Stimulated activated naive B cell treated with anti-CD40 and anti-IgM and Interleukin-4, amounts not matched to agents 10 μg/mL and 1 μg/mL and 100 μg/mL, for 72 hours (primary cell): ENCODE measurements at places on chromosomes 5 and 9.

DNA sequence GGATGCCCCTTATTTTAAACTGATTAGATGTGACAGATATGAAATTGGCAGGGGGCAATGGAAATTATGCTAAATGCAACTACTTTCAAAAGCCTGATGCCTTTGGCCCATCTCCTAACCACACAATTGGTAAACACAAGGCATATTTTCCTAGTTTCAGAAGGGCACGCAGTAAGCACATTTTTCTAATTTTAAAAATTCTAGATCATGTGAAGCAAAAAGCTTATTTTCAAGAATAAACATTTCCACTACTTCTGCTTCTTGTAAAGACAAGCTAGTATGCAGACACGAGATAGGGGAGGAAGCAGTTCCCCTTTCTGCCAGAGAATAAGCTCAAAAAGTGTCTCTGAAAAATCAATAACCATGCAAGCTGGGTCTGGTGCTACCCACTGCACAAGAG lies 67.7 kb downstream of the ABCA1 start:
- H3K4me3 ChIP-seq = no peak overlapping the region
- H3K4me1 ChIP-seq = peaks cover 17% of the 10 kb centered on the region
- H3K36me3 ChIP-seq = peaks cover 9% of the 10 kb centered on the region
- no peak overlapping the region for H3K27ac ChIP-seq
- peak; percentile 3 for DNase-seq

GRCh38 chr5:154384480-154385235 lies 61.1 kb upstream of the SAP30L start:
- peak overlapping the region; percentile 16 for H3K27ac ChIP-seq
- H3K27me3 ChIP-seq = no peaks in the 10 kb centered on the region
- H3K4me3 ChIP-seq = no peak overlapping the region
- H3K4me1 ChIP-seq = peaks cover 25% of the 10 kb centered on the region

- no peak overlapping the region for H3K4me3 ChIP-seq
- H3K27ac ChIP-seq = no peak overlapping the region
- H3K27me3 ChIP-seq = no peaks in the 10 kb centered on the region
- H3K4me1 ChIP-seq = no peaks in the 10 kb centered on the region
- no peaks in the 10 kb centered on the region for H3K36me3 ChIP-seq
Measured at GRCh38 chr9:124721109-124721906, 49.8 kb downstream of the NR6A1 start.

GRCh38 chr5:171601266-171601881 lies 181.9 kb downstream of the FGF18 start:
- no peak overlapping the region for H3K4me3 ChIP-seq
- H3K36me3 ChIP-seq = peaks cover 3% of the 10 kb centered on the region
- peak; percentile 13 for DNase-seq
- peaks cover 25% of the 10 kb centered on the region for H3K27me3 ChIP-seq
- H3K27ac ChIP-seq = no peak overlapping the region

- no peak for DNase-seq
- H3K4me3 ChIP-seq = peak overlapping the region; percentile 45
- no peaks in the 10 kb centered on the region for H3K27me3 ChIP-seq
- H3K4me1 ChIP-seq = peaks cover 9% of the 10 kb centered on the region
- H3K27ac ChIP-seq = no peak overlapping the region
Measured at GRCh38 chr5:92455011-92455410, 1071.9 kb upstream of the ARRDC3 start.

- no peak overlapping the region for H3K4me3 ChIP-seq
- no peak overlapping the region for H3K27ac ChIP-seq
Measured at GRCh38 chr9:124428751-124429529, 13.7 kb upstream of the PSMB7 start.

GRCh38 chr5:37071901-37072581 lies 177.1 kb downstream of the CPLANE1 start:
- no peaks in the 10 kb centered on the region for H3K36me3 ChIP-seq
- no peaks in the 10 kb centered on the region for H3K4me1 ChIP-seq
- H3K4me3 ChIP-seq = no peak overlapping the region
- no peak overlapping the region for H3K27ac ChIP-seq

- no peak for DNase-seq
- no peaks in the 10 kb centered on the region for H3K27me3 ChIP-seq
- no peak overlapping the region for H3K4me3 ChIP-seq
- H3K4me1 ChIP-seq = peaks cover 64% of the 10 kb centered on the region
- peak overlapping the region; percentile 47 for H3K27ac ChIP-seq
Measured at GRCh38 chr5:151180291-151180690, 22.7 kb upstream of the ANXA6 start.

GRCh38 chr5:165722401-165722800 lies 2217.0 kb downstream of the MAT2B start:
- no peak overlapping the region for H3K4me3 ChIP-seq
- H3K36me3 ChIP-seq = no peaks in the 10 kb centered on the region
- no peaks in the 10 kb centered on the region for H3K4me1 ChIP-seq
- DNase-seq = no peak
- no peak overlapping the region for H3K27ac ChIP-seq

- no peaks in the 10 kb centered on the region for H3K27me3 ChIP-seq
- no peak overlapping the region for H3K4me3 ChIP-seq
- no peak overlapping the region for H3K27ac ChIP-seq
- no peaks in the 10 kb centered on the region for H3K36me3 ChIP-seq
- no peaks in the 10 kb centered on the region for H3K4me1 ChIP-seq
- DNase-seq = no peak
Measured at GRCh38 chr9:105993921-105994715, 299.8 kb downstream of the TMEM38B start.

- H3K4me1 ChIP-seq = no peaks in the 10 kb centered on the region
- H3K27me3 ChIP-seq = no peaks in the 10 kb centered on the region
- no peak for DNase-seq
Measured at GRCh38 chr5:106827061-106827460, 843.7 kb downstream of the EFNA5 start.

- no peak overlapping the region for H3K27ac ChIP-seq
- no peak for DNase-seq
- H3K36me3 ChIP-seq = no peaks in the 10 kb centered on the region
- H3K4me3 ChIP-seq = no peak overlapping the region
Measured at GRCh38 chr5:74136276-74136825, 504.2 kb downstream of the ENC1 start.

DNA sequence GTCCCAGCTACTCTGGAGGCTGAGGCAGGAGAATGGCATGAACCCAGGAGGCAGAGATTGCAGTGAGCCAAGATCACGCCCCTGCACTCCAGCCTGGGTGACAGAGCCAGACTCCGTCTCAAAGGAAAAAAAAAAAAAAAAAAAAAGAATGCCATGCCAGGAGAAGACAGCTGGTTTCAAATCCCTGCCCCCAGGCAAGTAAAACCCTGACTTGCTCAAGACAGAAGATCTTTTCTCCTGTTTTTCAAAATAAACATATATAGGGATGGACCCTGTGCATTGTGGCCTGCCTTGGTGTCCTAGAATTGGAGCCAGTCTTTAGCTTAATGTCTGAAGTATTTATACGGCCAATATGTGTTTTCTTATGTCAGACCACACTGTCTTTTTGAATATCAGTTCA lies 177.1 kb downstream of the NR3C1 start:
- H3K4me1 ChIP-seq = peaks cover 37% of the 10 kb centered on the region
- H3K27ac ChIP-seq = no peak overlapping the region
- DNase-seq = no peak
- H3K4me3 ChIP-seq = no peak overlapping the region

- peak overlapping the region; percentile 42 for H3K27ac ChIP-seq
- H3K4me3 ChIP-seq = no peak overlapping the region
Measured at GRCh38 chr5:96743065-96743768, 64.5 kb downstream of the ERAP1 start.

DNA sequence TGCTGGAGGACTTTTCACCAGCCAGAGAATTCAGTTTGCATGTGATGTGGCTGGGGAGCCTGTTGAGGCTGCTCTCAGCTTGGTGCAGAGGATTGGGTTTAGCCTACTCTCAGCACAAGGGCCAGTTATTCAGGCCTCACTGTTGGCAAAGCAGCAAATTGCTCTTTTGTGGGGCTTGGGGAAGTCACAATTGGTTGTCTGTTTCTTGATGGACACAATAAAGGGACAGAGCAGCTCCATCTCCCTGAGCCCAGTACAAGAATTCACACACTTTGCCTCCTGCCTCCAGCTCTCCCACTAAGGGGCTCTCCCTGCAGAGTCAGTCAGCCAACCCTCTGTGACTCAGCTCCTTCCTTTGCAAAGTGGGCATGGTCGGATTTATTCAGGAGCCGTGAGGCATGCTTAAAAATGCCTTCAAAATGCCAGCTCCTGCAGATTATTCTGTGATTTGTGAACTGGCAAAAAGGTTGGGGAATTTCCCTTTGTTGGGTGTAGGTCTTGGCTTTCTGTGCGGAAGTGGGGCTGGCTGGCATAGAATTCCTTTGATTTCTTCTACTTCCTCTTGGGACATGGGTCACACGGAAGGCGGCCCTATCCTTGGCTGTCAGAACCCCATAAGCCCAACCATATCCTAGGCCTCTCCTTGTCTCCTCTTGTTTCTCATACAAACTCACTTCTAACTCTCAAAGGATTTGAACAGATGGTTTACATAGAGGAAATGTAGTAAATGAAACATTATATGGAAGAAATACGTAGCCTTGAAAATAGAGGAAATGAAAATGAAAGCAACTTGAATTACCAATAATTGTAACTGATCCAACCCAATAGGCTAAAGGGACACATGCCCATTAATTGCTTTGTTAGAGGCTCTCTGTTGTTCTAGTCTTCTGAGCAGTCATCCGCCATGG lies 118.7 kb upstream of the CD180 start:
- peaks cover 12% of the 10 kb centered on the region for H3K4me1 ChIP-seq
- H3K4me3 ChIP-seq = no peak overlapping the region
- DNase-seq = no peak
- H3K27ac ChIP-seq = peak overlapping the region; percentile 42
- no peaks in the 10 kb centered on the region for H3K27me3 ChIP-seq

DNA sequence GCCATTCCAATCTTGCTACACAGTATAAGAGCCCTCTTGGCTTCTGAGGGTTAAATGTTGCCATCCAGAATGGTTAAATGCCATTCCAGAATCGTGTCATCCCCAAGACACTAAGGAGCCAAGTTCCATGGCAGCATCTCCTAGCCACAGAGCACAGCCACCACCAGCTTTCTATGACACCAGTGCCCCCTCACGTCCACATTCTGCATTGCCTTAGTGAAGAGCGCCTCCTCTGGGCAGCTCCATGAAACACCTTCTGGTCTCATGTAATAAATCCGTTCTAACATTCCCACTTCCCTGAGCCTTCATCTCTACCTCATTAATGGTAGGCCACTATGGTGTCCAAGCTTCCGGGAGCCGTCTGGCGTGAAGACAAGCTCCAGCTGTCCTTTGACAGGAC lies 12.4 kb downstream of the CBY3 start:
- H3K27me3 ChIP-seq = no peaks in the 10 kb centered on the region
- H3K27ac ChIP-seq = no peak overlapping the region
- H3K36me3 ChIP-seq = peaks cover 2% of the 10 kb centered on the region
- no peak for DNase-seq

GRCh38 chr9:88973281-88974045 lies 17.8 kb upstream of the S1PR3 start:
- no peak overlapping the region for H3K27ac ChIP-seq
- H3K36me3 ChIP-seq = no peaks in the 10 kb centered on the region
- DNase-seq = no peak
- peaks cover 7% of the 10 kb centered on the region for H3K4me1 ChIP-seq

GRCh38 chr5:109987970-109988369 lies 298.2 kb downstream of the MAN2A1 start:
- H3K27ac ChIP-seq = no peak overlapping the region
- no peaks in the 10 kb centered on the region for H3K4me1 ChIP-seq
- no peak overlapping the region for H3K4me3 ChIP-seq

GRCh38 chr5:175347027-175347426 lies 97.0 kb downstream of the DRD1 start:
- DNase-seq = no peak
- H3K36me3 ChIP-seq = no peaks in the 10 kb centered on the region
- no peak overlapping the region for H3K4me3 ChIP-seq

- no peak overlapping the region for H3K27ac ChIP-seq
- DNase-seq = no peak
- H3K36me3 ChIP-seq = no peaks in the 10 kb centered on the region
- H3K4me1 ChIP-seq = peaks cover 3% of the 10 kb centered on the region
- peaks cover 5% of the 10 kb centered on the region for H3K27me3 ChIP-seq
Measured at GRCh38 chr9:27276193-27277030, 20.5 kb downstream of the EQTN start.

GRCh38 chr9:107778661-107779060 lies 289.1 kb upstream of the KLF4 start:
- peaks cover under 1% of the 10 kb centered on the region for H3K36me3 ChIP-seq
- no peaks in the 10 kb centered on the region for H3K27me3 ChIP-seq
- no peak for DNase-seq

DNA sequence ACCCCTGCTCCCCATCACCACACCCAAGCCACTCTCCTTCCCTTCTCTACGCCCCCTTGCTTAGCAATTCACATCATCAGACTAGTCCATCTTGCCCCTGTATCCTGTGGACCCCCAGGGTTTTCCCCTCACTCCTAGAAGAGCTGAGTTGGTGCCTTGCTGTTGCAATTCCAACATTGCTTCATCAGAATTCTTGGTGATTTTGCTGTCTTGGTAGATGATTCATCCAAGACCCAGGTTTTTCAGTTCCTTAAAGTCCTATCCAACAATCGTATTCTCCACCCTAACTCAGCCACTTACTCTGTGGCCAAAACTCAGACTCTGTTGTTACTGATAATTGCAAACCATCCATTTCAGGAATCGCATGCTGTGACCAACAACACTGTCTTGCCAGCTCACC lies 21.4 kb upstream of the CCNJL start:
- H3K36me3 ChIP-seq = no peaks in the 10 kb centered on the region
- DNase-seq = no peak
- H3K4me3 ChIP-seq = no peak overlapping the region
- H3K27ac ChIP-seq = no peak overlapping the region

GRCh38 chr9:128912270-128912853 lies 8.4 kb upstream of the PHYHD1 start:
- H3K36me3 ChIP-seq = peaks cover 35% of the 10 kb centered on the region
- H3K4me1 ChIP-seq = peaks cover 11% of the 10 kb centered on the region
- H3K27me3 ChIP-seq = no peaks in the 10 kb centered on the region
- H3K27ac ChIP-seq = no peak overlapping the region

DNA sequence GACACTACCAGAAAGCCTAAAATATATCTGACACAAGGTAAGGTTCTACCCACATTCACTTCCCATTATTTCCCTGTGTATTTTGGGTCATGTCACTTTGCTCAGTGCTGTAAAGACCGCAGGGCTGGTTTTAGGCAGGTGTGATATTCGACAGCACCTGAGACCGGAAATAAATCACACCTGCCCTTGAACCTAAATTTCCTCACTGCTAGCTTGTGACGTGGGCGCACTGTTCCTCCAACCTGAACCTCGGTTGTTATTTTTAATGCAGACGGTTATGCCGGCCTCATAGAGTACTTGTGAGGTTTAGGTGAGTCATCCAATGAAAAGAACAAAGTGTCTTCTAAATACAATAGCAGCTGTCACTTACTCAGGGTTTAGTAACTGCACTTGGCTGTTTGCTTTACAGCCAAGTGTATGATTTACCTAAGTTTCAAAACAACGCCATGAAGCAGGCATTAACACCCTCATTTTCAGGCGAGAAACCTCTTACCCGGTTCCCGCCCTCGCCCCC lies 20.7 kb upstream of the ZNF782 start:
- peaks cover 47% of the 10 kb centered on the region for H3K27me3 ChIP-seq
- no peak for DNase-seq
- H3K4me1 ChIP-seq = peaks cover 21% of the 10 kb centered on the region
- no peaks in the 10 kb centered on the region for H3K36me3 ChIP-seq

GRCh38 chr9:80797101-80797829 lies 892.1 kb downstream of the TLE1 start:
- H3K36me3 ChIP-seq = peaks cover 8% of the 10 kb centered on the region
- H3K27me3 ChIP-seq = no peaks in the 10 kb centered on the region
- H3K27ac ChIP-seq = no peak overlapping the region
- H3K4me1 ChIP-seq = peaks cover 5% of the 10 kb centered on the region
- DNase-seq = no peak
